ENCODE measurements at places on chromosomes 1 and 21. TPM values are rescaled to one million over a fixed set of nuclear protein-coding genes. Genes with fewer than 3 reads are reported as not detected.
A peak's percentile ranks its signal among the peaks of the same experiment; 100 is the strongest.

Gene NUF2
- 0.44 TPM for total RNA-seq

DNA sequence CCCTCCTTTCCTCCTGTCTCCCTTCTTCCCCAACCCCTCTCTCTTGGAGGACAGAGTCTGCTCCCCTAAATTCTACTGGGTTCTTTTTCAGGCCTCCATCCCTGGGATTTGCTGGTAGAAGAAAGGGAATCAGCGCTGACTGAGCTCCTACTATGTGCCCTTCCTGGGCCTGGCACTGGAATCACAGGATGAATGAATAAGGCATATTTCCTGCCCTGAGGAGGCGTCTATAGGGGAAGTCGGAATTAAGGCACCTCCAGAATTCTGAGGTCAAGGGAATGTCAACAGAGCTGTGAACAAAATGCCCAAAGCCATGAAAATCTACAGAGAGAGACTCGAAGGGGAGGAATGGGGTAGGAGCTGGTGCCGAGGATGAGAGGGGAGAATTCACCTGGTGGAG lies 17.4 kb upstream of the BTG2 start:
- no peak for DNase-seq

- peak; percentile 79 for DNase-seq
These were observed 67.1 kb downstream of the MAN1C1 start for GRCh38 chr1:25683731-25684130.

GRCh38 chr21:15279482-15279881 lies 214.7 kb upstream of the NRIP1 start:
- DNase-seq: no peak

All from thyroid gland (tissue), 4 donors.